ENCODE measurements at places on chromosomes 2 and 18.
A peak's percentile ranks its signal among the peaks of the same experiment; 100 is the strongest.

GRCh38 chr18:45014047-45014501 lies 333.4 kb downstream of the SETBP1 start:
- no peak for DNase-seq

DNA sequence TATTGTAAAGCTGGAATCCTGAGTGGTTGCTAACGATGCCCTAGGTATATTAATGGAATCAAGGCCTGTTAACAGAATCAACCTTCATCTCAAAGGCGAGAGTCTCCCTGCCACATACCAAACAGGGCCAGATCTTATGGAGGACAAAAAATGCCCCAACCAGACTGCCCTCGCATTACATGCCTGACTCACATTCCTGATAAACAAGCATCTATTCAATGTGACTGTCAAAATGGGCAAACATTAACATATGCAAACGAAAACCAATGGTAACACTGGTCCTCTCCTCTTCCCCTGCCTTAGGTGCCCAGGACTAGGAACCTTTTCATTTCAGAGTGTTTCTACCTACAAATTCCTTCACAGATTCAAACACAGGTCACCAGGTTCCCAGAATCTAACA lies 83.4 kb downstream of the COL6A3 start:
- no peak for DNase-seq

GRCh38 chr2:112615051-112615450 lies 30.6 kb downstream of the CHCHD5 start:
- no peak for DNase-seq

- peak; percentile 57 for DNase-seq
These were observed 103.9 kb upstream of the GLI2 start for GRCh38 chr2:120631724-120632123.

DNA sequence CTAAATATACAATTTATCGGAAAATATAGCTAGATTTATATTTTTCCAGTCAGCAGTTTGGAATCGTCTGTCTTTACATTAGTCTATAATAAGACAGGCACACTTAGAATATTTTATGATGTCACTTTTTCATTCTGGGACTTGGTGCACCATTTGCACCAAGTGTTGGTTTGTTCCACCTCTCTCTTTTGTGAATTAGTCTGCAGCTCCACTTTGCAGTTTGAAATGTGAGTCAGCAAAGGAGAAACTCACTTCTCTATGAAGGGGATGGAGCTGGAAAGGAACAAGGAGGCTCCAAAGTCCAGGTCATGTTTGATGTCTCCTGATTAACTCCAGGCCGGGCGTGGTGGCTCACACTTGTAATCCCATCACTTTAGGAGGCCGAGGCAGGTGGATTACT lies 63.8 kb upstream of the RTN4 start:
- DNase-seq: no peak

DNA sequence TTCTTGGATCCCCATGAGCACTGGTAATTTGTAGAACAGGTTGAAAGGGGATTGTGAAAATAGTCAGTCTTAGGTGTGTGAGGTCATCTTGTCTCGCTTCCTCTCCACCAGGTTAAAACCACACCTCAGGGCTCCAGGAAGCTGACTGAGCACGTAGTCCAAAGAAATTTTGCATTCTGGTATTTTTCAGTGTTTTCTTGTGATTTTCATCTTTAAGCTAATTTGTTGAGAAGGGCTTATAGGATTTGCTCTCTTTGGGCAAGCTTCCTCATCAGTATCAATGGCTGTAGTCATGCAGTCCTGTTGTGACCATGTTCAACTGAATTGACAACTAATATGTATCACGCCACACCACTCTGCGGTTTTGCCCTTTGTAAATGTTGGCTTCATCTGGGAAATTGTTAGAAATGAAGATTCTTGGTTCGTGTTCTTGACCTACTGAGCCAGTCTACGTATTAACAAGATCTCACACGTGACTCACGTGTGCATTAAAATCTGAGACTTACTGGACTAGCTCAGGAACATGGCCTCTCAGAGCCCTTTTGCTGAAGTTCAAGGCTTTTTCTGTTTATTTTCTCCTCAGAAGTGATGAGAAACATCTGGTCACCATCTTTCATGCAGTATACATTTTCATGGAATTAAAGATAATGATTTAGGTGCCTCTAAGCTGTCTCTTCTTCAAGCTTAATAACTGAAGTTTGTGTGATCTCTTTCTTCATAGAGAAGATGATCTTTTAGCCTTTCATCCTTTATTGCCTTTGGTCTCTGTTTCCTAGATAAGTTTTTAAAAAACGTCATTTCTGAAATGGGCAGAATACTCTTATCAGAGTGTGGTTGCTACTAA lies 32.8 kb downstream of the FMNL2 start:
- no peak for DNase-seq
